Stimulated activated CD8-positive, alpha-beta memory T cell treated with anti-CD3 and anti-CD28 coated beads, Interleukin-2, amount 100 ng/mL, for 1 hour (primary cell): ENCODE measurements at places on chromosomes 2 and 18.

- DNase-seq = no peak
Measured at GRCh38 chr18:74367905-74368304, 52.3 kb downstream of the C18orf63 start.

- no peak for DNase-seq
Measured at GRCh38 chr18:46677611-46678010, 20.6 kb upstream of the LOXHD1 start.

- DNase-seq = no peak
Measured at GRCh38 chr2:240628808-240629618, 3.7 kb downstream of the GPR35 start.

GRCh38 chr2:148028781-148029180 lies 7.9 kb downstream of the MBD5 start:
- DNase-seq = no peak

DNA sequence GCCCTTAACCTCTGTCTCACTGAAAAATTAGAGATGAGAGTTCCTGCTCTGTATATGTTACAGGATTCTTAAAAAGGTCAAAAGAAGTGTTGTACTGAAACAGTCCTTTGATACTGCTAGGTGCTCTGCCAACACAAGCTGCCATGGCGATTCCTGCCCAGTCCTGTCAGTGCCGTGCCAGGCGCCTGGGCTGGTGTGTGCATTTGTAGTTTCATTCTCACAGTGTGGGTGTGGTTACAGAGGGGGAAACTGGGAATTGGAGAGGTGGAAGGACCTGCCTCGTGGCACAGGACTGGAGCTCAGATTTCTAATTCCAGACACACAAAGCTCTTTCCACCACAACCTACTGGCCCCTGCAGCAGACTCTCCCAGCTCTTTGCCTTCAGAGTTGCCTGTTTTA lies 122.3 kb upstream of the RAB6C start:
- DNase-seq = no peak

GRCh38 chr2:157367704-157368103 lies 42.1 kb upstream of the ERMN start:
- DNase-seq = no peak

DNA sequence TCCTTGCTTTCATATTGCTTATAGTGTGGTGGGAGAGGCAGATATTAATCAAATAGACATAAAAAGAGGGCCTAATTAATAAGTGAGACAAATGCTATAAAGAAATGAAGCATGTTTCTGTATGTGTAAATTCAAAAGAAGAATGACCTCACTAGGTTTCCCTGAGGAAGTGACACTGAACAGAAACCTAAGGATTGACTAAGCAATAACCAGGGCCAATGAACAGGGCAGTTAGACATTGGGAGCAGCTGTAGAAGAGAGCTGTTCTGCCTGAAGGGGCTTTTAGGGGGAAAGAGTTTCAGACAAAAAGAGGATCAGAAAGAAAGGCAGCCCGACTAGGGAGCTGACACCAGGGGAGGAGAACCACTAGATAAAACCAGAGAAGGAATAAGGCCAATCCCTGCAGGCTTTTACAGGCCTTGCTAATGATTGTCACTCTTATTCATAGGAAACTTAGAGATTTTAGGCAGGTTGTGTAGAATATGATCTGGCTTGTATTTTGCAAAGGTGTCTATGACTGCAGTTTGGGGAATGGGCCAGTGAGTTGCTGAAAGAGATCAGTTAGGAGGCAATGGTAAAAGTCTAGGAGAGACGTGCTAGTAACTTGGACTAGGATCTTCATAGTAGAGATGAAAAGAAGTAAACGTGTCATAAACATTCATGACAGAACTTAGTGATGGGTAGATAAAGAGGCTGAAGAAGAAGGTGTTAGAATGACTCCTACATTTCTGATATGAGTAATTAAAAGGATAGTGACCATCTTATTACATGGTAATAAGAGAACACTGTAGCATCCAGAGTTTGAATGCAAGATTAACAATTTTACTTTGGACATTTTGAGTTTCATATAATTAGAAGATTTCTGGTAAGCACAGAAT lies 26.8 kb upstream of the NABP1 start:
- no peak for DNase-seq

GRCh38 chr2:105427485-105427884 lies 28.6 kb upstream of the FHL2 start:
- no peak for DNase-seq

- DNase-seq = no peak
Measured at GRCh38 chr18:63511285-63511684, 30.9 kb upstream of the SERPINB12 start.

- DNase-seq = no peak
Measured at GRCh38 chr2:176240301-176240700, 28.9 kb upstream of the MTX2 start.

- DNase-seq = no peak
Measured at GRCh38 chr2:106232638-106233349, 38.7 kb upstream of the UXS1 start.

DNA sequence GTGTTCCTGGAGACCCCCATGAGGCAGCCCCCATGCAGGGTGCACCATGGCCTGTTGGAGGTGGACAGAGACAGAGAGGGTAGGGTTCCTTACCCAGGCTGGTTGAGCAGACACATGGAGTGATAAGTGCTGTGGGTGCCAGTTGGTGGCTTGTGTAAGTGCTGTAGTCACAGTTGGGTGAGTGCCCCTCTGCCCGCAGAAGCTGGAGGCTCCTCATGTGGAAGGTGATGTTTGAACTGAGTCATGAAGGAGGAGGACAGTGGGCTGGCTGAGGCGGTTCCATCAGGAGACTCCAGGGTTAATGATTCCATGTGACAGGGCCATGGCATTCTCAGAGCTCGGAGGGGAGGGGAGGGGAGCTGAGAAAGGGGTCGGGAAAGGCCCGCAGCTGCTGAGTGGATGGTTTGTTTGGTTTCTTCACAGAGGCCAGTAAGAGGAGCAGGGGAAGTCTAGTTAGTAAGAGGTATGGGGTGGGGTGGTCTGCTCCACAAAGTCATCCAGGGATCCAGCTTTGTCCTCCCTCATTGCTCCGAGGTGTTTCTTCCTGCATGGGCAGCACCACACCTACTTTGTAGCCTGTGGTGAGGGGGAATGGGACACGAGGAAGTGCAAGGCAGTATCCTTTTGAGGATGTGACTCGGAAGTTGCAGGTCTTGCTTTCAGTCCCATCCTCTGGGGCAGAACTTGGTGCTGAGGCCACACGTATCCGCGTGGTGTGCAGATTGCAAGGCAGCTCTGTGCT lies 13.6 kb downstream of the IMPA2 start:
- no peak for DNase-seq

DNA sequence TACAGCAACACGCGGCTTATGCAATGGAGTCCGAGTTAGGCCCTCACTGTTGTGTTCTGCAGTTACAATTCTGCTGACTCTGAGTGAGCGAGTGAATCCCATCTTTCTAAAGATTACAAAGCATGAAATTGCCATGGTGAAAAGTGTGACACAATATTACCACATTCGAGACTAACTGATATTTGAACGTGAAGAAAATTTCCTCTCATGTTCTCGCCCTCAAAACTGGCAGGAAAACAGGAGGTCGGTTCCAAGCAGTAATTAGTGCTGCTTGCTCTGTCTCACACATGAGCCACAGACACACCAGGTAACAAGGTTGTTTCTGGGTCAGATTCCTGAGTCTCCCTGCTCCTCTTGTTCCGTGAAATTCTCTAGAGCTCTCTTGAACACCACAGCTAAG lies 93.7 kb upstream of the RIOK3 start:
- no peak for DNase-seq

DNA sequence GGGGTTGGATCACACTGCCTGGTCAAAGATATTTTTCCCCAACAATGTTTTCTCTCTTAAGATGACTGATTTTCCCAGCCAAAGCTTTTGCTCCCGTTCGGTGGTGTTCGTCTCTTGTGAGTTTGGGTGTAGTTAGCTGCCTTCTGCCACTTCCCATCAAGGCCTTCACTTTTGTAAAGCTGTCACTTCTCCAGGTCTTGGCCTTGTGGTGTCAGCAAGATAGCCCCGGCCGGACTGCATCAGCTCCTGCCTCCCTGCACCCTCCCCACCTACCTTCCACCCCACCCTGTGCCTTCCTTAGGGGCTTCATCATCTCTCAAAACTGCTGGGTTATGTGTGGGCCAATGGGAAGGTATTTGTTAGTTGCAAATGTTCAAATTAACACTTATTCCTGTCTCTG lies 228.9 kb downstream of the BCL11A start:
- DNase-seq = no peak

DNA sequence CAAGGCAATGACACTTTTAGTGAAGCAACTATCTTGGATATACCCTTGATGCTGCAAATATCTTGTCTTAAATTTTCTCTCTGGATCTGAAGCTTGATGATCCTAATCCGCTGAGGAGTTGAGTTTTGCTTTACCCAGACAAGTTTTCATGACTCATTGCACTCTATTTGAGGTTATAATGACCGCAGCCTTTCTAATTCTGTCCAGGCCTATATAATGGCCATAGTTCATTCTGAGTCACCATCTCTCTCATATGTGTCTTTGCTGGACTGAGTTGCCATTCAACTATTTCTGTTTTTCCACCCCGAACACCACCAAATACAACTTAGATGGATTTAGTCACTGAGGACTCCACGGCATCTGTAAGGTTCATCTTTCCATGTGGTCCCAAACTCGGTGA lies 802.1 kb upstream of the FAM98A start:
- DNase-seq = no peak

DNA sequence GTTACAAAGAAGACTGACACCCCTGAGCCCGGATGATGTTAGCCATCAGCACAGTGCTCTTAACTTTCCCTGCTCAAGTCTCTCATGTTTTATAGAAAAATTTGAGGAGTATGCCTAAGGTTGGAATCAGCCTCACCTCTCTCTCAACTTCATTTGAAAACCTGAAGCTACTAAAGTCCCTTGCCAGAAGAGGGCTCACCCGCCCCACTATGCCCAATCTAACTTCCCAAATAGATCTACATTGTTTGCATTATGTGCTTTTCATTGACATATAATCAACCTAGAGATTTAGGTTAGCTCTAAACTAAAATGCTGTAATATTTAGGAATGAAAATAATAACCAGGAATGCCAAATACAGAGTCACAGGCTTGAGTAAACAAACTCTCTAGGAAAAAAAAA lies 305.4 kb downstream of the NCKAP5 start:
- no peak for DNase-seq

GRCh38 chr2:75077909-75078308 lies 119.5 kb downstream of the POLE4 start:
- no peak for DNase-seq

- DNase-seq = no peak
Measured at GRCh38 chr18:2423761-2424160, 147.5 kb downstream of the METTL4 start.

GRCh38 chr2:121409966-121410365 lies 120.7 kb upstream of the RNU4ATAC start:
- no peak for DNase-seq

GRCh38 chr18:48202006-48202348 lies 207.2 kb downstream of the ZBTB7C start:
- DNase-seq = no peak

DNA sequence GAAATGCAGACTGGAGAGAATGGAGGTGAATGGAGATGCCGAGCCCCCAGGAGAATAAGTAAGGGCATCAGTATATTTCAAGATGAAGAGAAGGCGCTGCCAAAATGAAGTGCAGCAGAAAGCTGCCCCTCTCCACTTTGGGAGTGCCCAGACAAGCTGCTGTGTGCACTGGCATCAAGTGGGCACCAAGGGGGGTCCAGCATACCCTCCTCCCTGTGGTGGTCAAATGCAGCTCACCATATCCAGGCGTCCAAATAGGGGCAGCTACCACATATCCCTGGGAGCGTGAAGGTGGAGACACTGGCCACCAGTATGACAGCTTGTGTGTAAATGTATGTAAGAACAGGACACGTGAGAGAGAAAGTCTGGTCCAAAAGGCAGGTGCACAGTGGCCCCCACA lies 236.6 kb downstream of the KLHL29 start:
- no peak for DNase-seq

- no peak for DNase-seq
Measured at GRCh38 chr18:60894254-60894945, 438.8 kb upstream of the CDH20 start.

DNA sequence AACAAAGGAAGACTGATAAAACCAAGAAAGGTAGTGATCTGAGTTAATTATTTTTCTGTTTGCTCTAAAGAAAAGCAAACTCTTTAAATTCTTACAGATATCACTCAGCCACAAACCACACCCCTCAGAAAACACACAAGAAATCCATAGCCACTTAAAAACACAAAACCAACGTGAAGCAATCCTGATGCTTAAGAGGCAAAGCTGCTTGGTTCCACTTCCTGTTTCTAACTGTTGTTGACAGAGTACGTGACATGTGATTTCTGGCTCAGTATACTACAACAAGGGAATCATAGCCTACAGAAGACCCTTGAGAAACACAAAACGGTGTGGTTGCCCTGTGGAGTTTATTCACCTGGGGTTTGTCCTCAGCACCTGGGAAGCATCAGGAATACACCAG lies 240.9 kb upstream of the APCDD1 start:
- no peak for DNase-seq

- DNase-seq = no peak
Measured at GRCh38 chr2:24207359-24207758, 32.5 kb downstream of the FAM228A start.

DNA sequence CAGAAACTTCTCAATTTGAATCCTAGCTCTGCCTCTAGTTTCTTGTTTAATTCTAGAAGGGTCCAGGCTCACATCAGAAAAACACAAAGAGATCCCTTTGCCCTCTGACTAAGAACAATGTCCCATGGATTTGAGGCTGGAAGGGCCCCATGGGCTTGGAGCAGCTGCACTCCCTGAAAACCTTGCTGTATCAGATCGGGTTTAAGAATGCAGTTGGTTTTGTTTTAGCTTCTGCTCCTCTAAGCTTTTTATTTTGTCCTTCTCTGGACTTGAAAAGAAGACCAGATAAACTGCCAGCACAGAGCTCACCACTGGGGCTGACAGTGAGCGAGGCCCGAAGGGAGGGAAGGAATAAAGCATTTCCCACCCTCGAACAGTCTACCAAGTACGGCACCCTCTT lies 69.2 kb upstream of the WIPF1 start:
- DNase-seq = no peak

- no peak for DNase-seq
Measured at GRCh38 chr18:48979944-48980890, 29.5 kb upstream of the SMAD7 start.

GRCh38 chr2:128731994-128732650 lies 413.5 kb upstream of the HS6ST1 start:
- DNase-seq = no peak

- DNase-seq = no peak
Measured at GRCh38 chr18:65523461-65523860, 227.4 kb upstream of the CDH7 start.
